Islet precursor cell (in vitro differentiated cells): ENCODE measurements at places on chromosomes 7 and 10.

DNA sequence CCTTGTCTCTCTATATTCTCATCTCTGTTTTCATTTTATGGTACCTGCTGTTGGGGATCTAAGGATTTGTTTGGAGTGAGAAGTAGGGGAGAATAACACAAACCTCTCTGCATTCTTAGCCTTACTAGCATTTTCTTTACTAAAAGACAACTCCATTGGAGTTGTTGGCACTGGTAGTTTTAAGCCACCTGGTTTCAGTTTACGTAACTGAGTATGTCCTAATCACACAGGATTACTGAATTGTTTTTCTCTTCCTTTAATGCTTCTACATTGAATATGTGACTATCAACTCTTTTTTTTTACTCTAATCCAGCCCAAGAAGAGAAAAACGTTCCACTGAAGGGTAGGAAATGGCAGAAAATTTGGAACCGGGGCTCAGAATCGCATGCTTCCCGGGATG lies 30.0 kb upstream of the TRIL start:
- peak; percentile 16 for DNase-seq

DNA sequence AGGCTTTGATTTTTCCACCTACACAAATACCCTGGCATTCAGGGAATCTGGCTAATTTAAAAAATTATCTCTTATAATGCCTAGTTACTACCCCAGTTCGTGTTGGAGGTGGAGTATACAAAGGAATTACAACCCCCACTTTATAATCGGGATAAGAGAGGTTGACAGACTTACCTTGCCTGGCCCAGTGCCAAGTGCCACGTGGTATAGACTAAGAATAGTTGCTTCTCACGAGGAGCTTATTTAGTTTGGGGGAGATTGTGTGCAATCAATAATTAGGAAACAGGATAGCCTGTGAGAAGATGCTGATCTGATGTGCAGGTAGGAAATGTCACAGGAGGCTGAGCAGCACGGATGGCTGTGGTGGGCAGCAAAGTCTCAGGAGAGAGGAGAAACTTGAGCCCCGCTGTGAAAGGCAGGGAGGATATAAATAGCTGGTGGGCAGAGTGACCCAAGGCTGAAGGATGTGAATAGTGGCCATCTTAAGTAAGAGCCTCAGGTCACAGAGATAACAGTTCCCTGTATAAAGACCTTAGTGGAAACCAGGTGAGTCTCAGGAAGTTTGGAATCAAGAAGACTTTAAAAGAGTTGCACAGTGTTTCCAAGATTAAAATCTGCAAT lies 11.3 kb upstream of the ATXN7L1 start:
- no peak for DNase-seq

GRCh38 chr10:1605121-1605520 lies 132.2 kb downstream of the ADARB2 start:
- DNase-seq: no peak

DNA sequence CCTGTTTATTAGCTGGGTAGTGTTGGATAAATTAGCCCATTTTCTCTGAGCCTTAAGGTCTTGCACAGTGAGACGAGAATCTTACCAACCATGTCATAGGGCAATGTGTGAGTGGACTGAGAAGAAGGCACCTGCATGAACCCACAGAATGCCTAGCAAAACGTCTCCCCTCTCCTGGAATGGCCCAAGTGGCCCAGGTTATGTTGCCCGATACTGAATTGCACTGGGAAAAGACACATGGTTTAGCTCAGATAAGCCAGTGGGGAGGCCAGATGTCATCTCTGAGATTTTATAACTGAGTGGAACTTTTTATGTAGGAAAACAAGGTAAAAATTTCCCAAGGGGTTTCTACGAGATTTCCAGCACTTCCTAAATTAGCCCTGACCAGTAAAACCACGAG lies 104.7 kb upstream of the IKZF1 start:
- DNase-seq: no peak

- DNase-seq: peak; percentile 94
Measured at GRCh38 chr7:76294344-76295024, 8.0 kb upstream of the HSPB1 start.

- peak; percentile 77 for DNase-seq
Measured at GRCh38 chr10:102419269-102420180, 940 bp upstream of the PSD start.

DNA sequence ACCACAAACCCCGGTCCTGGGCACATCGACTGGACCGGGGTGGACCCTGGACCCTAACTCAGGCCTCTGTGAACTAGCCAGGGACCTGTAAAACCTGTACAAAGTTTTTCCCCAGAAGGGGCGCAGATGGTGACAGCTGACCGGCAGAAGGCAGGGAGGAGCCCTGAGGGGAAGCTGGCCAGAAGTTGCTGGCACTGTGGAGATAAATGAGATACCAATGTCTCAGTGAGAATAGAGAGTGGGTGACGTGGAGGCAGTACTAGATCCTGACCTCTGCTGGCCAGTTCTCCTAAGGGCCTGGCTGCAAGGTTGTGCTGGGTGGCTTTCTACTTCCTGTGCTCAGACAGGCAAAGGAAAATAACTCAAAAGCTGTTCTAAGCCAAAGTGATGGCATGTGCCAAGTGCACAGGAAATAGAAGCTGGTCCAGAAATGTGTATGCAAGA lies 10.6 kb upstream of the TSPAN14 start:
- peak; percentile 86 for DNase-seq

DNA sequence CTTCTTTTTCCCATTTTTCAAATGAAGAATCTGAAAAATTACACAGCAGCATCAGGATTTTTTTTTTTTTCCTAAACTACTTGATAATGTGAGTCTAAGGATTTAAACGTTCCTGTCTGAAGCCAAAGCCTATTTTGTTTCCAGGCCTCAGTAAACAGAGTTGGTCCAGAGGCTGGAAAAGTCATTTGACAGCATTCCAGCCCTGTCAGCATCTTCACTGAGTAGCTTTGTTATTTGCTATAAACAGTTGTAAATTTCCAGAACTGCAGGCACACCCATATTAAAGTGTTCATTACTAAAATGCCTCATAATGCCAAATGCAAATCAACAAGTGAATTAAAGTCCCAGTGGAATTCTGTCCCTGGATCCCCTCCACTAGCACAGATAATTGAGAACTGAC lies 35.5 kb upstream of the KMT2E start:
- no peak for DNase-seq

GRCh38 chr10:129030996-129031843 lies 435.8 kb upstream of the MGMT start:
- peak; percentile 80 for DNase-seq

- DNase-seq: no peak
Measured at GRCh38 chr7:66169616-66170015, 35.5 kb upstream of the TPST1 start.

GRCh38 chr10:22986771-22987542 lies 59.1 kb downstream of the ARMC3 start:
- no peak for DNase-seq

GRCh38 chr10:106935978-106936451 lies 228.5 kb downstream of the SORCS1 start:
- DNase-seq: no peak

DNA sequence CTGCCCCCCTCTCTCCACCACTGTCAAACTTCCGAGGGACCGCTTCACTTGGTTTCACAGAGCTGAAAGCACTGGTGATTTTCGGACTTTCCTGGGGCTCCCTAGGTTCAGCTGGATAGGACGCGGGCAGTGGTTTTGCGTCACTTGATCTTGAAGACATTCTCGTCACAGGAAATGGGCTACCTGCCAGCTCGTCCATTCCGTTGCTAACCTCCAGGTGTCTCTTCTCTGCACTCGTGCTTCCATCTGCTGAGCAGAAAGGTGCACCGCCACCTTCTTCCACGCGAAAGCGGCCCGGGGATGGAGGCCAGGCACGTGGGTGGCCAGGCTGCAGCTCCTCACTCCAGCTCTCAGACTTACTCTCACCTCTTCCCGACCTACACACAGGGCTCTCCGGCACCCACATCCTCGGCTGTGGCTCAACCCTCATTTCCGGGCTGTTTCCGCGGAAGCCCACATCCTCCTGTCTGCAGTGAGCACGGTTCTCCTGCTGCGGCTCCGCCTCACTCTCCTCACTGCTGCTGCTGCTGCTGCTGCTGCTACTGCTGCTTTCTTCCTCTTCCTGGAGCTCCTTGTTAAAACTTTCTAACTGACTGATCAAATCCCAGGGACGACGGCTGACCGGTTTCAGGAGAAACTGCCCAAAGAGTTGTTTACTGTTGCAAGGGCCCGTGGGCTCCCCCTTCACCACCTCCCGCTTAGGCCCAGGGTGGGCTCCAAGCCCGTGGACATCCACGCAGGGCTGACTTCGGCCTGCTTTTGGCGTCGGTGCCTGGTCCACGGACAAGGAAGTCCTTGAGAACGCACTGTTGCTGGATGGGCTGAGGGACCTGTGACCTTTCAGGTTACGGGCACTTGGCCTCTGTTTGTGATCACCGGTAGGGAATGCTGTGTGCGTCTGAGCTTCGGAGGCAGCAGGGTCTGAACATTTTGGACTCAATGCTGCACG lies 32.1 kb downstream of the JCAD start:
- DNase-seq: no peak

GRCh38 chr7:12138421-12138820 lies 72.7 kb upstream of the TMEM106B start:
- DNase-seq: no peak

GRCh38 chr7:148334959-148335577 lies 255.5 kb upstream of the C7orf33 start:
- DNase-seq: peak; percentile 93
